ENCODE measurements at places on chromosomes 4 and X.

DNA sequence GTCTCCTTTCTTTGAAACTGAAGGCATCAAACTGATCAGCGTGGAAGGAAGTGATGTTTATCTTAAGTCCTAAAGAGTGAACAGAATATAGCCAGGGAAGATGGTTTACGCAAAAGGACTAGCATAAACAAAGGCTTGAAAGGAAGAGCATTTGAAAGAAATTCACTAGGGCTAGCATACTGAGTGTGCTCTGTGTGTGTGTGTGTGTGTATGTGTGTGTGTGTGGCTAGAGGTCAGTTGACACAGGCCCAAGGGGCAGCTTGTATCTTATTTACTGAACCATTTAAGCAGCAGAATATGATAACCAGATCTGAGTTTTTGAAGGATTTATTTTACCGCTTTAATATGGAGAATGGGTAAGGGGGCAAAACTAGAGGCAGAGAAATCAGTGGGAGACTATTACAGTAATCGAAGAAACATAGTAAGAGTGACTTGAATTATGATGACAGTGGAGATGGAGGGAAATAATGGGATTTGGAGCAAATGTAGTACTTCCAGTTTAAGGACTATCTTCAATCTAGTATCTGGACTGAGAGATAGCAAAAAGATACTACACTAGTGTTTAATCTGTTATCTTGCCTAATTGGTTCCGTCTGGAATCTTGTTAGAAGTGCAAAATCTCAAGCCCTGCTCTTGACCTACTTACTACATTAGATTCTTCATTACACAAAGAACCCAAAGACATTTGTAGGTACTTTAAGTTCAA lies 36.9 kb downstream of the CEP44 start:
- DNase-seq, result no peak

GRCh38 chrX:15973299-15973698 lies 118.7 kb upstream of the AP1S2 start:
- DNase-seq, result no peak

- DNase-seq, result no peak
Measured at GRCh38 chr4:83651846-83652245, 115.9 kb downstream of the GPAT3 start.

GRCh38 chr4:117610706-117611308 lies 423.5 kb upstream of the NDST3 start:
- DNase-seq, result no peak

GRCh38 chr4:166501941-166502382 lies 628.9 kb downstream of the TLL1 start:
- DNase-seq, result no peak

GRCh38 chr4:177339477-177340374 lies 30.1 kb downstream of the NEIL3 start:
- peak; percentile 1 for DNase-seq
